ENCODE measurements at places on chromosomes 16 and 17.
A peak's percentile ranks its signal among the peaks of the same experiment; 100 is the strongest.

- no peak for DNase-seq
Observed at GRCh38 chr16:3113765-3114479, 1.5 kb downstream of the ZNF205 start.

GRCh38 chr16:58492735-58493134, 7.2 kb upstream of the NDRG4 start:
- no peak for DNase-seq

GRCh38 chr17:61076621-61077031, 323.0 kb upstream of the TBX2 start:
- no peak for DNase-seq

GRCh38 chr16:30395155-30395991, at the start of gene ZNF48:
ZNF48 (plus strand) TSS chr16:30395420; CDS start chr16:30395795, 375 bp downstream.
- DNase-seq = peak; percentile 78

DNA sequence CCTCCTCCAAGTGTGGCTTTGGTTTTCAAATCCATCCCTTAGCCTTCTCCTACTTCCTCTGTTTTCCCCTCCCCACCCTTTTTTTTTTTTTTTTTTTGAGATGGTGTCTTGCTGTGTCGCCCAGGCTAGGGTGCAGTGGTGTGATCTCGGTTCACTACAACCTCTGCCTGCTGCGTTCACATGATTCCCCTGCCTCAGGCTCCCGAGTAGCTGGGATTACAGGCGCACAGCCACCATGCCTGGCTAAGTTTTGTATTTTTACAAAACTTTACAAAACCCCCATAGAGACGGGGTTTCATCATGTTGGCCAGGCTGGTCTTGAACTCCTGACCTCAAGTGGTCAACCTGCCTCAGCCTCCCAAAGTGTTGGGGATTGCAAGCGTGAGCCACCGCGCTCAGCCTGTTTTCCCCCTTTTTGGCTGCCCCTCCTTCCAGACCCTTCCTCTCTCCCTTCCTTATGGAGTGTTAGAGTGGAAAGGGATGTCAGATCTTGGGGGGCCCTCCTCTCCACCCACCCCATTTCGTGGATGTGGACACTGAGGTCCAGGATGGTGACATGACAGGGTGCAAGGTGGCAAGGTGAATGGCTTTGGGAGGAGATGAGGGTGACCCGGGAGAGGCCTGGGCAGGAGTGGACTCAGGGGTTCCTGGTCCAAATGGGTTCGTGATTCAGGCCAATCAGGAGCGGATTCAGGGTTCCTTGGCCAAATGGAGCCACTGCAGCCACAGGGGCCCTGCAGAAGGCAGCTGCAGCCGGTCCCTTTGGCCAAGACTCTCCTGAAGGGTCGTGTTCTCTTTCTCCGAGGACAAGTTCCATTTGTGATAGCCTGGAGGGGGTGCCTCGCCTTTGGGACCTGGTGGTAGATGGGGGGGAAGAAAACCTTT, 4.8 kb downstream of the ABCC1 start:
- no peak for DNase-seq

DNA sequence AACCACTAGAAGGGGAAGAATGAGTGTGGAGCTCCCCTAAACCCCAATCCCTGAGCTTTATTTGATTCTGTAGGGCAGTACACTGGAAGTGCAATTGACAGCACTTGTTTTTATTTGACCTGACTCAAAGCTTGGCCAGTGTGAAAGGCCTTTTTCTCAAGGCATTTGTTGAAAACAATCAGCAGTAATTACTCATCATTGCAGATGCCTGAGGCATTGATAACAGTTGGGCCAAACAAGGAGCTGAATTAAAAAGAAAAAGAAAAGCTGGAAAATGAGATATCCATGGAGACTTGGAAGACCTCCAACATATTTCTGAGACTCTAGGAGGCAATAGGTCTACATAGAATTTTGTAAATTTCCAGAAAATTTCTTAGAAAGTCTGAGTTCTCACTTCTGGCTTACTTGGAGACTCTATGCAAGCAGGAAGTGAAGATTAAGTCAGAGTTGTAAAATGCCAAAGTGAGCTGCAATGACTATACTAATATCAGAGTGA, 200.8 kb upstream of the KCNJ16 start:
- no peak for DNase-seq

DNA sequence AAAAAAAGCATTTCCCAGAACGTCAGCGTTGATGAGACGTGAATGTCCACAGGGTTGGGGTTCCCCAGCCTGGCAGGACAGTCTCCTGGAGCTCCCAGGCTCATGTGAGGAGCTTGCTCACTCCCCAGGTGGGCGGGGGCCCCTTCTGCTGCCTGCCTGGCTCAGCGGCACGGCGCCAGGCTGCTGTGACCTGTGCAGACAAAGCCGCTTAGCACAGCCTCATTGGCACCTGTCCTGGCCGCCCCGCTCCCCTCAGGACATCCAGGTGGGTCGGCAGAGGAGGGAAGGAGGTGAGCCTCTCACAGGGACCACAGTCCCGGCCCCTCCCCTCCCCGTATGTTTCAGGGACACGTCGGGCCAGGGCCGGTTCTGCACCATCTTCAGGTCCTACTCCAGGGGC, 12.9 kb upstream of the WFIKKN1 start:
- no peak for DNase-seq

GRCh38 chr17:41547378-41547841, 19.3 kb upstream of the KRT19 start:
- DNase-seq = peak; percentile 75

DNA sequence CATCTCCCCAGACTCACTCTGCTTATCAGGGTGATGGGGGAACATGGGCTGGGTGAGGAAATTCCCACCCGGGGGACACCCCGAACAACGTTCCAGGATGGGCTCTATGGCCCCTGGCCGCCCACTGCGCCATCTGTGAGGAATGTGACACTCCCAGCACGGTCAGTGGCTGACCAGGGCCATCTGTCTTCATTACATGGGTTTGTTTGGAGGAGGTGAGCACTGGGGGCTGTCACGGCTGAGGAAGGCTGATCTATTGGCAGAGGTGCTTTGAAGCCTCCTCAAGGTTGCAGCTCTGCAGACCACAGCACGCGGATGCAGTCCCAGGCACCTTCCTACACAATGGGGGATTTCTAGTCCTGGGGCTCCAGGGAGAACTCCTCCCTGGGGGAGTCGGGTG, 214.1 kb upstream of the FOXF1 start:
- DNase-seq = no peak

GRCh38 chr17:376936-377863, 24.6 kb upstream of the RPH3AL start:
- no peak for DNase-seq

- DNase-seq = no peak
Observed at GRCh38 chr17:44522883-44523671, 19.9 kb upstream of the GPATCH8 start.

DNA sequence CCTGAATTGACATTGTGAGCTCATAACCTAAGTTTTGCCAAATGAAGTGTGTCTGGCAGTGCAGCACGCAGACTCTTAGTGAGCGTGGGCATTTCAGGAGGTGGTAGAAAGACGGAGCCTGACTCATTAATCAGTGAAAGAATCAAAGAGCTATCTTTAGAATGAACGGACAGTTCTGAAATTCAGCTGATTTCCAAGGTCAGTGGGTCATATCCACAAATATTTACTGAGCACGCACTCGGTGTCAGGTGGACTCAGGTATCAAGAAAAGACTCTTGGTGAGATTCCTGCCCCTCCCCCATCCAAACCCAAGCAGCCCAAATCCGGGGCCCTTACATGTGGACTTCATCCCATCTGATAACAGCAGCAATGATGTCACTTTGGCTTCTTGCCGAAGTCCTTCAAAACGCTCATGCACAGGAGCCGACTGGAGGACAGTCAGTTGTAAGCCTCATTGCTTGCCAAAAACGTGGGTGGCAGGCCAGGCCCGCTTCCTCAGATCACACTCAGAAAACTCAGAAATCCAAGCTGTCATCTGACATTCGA, 185.8 kb downstream of the HS3ST3A1 start:
- DNase-seq = peak; percentile 65

DNA sequence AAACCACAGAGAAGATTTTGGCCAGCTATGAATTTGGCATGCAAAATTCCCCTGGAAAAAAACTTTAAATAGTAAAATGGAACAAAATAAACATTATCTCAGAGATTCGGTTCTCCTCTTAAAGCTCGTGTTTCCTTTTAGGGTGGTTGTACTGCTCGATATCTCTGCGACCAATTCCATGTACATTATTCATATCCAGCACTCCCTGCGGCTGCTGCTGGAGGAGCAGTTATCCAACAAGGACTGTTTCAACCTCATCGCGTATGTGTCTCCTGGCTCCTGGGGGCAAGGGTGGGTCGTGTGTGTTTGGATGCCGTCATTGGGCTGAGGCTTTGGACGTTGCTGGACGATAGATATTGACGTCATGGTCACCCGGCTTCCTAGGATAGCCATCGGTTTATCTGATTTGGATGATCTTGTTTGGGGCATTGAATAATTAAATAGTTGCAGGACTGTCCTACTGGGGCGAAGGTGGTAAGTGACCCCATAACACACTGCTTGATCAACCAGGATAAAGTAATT, 33.8 kb downstream of the VWA3A start:
- DNase-seq = no peak

- no peak for DNase-seq
Observed at GRCh38 chr17:31780483-31780882, 78.6 kb downstream of the COPRS start.

DNA sequence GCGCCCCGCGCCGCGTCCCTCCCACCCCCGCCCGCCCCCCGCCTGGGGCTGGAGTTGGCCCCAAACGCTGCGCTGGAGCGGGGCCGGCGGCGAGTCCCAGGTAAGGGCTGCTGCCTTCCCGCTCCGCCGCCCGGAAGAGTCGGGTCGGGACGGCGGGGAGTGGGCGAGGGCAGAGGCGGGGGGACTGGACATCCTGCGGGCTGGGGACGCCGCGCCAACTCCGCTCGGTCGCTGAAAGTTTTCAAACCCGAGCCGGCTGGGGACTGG, 469 bp downstream of the GPRC5C start:
- DNase-seq = no peak

DNA sequence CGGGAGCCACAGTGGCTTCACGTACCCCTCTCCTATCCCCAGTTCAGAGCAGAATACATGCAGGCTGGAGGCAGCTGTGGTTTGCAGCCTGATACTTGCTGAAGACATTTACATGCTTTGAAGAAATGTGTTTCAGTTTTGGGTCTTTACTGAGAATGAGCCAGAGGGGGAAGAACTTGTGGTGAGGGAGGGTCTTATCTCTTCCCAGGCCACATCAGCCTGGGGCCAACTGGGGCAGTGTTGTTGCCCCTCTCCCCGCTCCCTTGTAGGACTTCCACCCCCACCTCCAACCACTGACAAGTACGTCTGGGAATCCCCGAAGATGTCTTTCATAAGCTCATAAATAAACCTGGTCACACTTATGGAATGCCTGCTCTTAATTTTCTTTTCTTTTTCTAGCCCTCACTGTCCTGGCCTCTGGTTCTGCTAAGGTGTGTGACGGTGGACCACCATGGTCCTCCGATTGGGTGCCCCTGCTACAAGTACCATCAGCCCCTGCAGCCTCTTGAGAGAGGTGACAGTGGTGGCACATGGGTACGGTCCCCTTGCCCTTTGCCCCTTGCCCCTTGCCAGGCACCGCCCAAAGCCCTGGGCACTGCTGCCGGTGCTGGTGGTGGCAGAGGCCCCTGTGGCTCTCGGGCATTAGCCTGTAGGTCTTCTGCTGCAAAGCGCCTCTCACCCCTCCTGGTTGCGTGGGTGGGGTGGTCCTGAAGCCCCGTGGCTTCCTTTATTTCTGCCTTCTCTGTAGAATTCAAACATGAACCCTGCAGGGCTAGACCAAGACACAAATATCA, 144.8 kb upstream of the RPH3AL start:
- no peak for DNase-seq

DNA sequence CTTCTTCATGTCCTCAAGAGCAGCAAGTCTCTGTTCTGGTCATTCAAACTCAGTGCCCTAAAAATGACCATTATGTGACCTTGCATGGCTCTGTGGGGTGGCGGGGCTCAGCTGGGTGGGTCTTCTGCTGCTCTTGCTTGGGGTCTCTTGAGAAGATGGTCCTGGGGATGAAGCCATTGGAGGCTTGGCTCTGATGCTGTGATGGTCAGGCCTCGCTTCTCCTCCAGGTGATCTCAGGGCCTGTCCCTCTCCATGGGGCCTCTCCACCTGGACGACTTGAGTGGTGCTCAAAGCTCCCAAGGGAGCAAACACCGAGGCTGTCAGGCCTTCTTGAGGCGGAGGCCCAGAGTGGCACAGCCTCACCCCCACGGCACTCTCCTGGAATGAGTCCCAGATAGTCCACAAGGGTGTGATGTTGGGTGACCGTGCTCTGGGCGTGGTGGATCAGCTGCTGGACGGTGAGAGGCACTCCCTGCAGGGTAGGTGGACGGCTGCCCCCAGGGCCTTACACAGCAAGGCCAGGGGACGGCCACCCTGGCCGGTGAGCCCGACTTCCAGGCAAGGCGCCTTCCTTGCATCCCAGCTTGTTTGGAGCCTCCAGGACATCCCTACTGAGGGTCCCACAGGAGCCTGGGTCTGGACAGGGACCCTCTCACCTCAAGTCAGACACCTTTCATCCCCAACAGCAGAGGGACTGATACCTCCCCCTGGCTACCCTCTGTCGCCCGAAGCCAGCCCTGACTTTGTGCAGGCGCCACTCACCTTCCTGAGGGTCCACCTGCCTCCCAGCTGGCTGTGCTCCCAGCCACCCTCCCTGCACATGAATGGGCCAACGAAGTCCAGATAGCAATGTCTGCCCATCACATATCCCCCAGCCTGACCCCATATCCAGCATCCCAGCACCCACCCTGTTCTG, 48.7 kb downstream of the USP22 start:
- DNase-seq = no peak

GRCh38 chr17:45145035-45145389, 3.3 kb upstream of the HEXIM1 start:
- no peak for DNase-seq

DNA sequence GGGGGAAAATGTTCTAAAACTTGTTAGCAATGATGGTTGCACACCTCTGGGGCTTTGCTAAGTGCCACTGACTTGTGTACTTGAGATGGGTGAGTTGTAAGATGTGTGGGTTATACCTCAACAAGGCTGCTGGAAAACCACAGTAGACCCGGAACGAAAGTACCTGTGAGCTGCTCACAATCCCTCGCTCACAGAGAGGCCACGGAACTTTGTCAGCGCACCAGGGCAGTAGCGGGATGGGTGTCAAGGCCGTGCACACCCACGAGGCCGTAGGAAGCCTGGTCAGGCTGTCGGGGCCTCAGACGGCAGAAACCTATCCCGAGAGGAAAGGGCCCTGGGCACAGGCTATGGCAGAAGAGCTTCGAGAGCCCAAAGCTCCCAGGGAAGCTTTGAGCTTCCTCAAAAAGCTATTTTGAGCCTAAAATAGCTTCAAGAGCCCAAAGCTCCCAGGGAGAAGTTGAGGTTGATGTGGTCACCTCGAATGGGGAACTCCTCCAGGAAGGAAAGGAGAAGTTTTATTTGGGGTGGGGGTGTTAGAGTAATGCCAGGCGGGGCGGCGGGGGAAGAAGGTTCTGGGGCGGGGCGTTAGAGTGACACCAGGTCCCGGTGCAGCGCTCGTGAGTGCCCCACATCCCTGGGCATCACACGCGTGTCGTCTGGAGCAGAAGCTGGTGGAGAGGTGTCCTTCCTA, 19.0 kb downstream of the CBFA2T3 start:
- DNase-seq = no peak

GRCh38 chr17:16941072-16942036, 30.6 kb downstream of the TNFRSF13B start:
- no peak for DNase-seq
